Heart right ventricle (tissue), 16 donors: ENCODE measurements at places on chromosomes 1 and 21. TPM values are rescaled to one million over a fixed set of nuclear protein-coding genes. Genes with fewer than 3 reads are reported as not detected.

DNA sequence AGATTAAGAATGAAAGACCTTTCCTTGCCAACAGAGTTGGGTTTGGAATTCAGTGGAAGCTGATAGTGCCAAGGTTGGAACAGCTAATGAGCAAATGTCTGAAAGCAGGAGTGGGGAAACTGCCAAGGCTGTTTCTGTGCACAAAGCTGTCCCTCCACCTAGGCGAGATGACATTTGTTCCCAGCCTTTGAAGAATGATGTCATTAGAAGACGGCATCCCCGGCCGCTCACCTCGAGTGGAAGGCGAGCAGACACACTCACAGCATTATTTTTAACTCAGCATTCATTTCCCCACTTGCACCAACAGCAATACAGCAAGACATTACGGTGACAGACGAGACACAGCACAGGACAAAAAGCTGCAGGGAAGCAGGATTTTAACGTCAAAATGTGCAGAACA, 463.9 kb downstream of the PCP4 start:
- H3K36me3 ChIP-seq: no peaks in the 10 kb centered on the region
- no peaks in the 10 kb centered on the region for H3K27me3 ChIP-seq
- no peaks in the 10 kb centered on the region for H3K4me1 ChIP-seq
- H3K4me3 ChIP-seq: no peak overlapping the region
- H3K27ac ChIP-seq: no peak overlapping the region

The AQP10 gene
- 0.36 TPM for total RNA-seq

DNA sequence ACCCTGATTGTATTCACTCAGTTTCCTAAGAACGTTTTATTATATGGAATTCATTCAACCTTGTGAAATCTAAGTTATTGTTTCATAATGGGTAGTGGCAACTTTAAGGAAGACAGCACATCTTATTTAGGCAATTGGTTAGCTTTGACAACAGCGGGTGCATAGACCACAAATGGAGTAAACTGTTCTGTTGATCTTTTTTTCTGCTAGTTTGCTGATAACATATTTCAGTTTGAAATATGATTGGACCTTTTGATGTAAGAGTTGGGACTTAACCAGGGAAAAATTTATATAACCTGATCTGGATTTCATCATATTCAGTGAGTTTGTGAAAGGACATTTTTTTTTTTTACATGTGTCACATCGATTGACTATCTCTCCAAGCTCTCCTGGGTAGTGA, 151.7 kb downstream of the HLX start:
- H3K27ac ChIP-seq: no peak overlapping the region
- H3K4me3 ChIP-seq: no peak overlapping the region
- H3K27me3 ChIP-seq: no peaks in the 10 kb centered on the region
- H3K36me3 ChIP-seq: no peaks in the 10 kb centered on the region
- peaks cover 5% of the 10 kb centered on the region for H3K4me1 ChIP-seq
- no peak for DNase-seq

- H3K4me3 ChIP-seq: peak overlapping the region; percentile 90
- no peaks in the 10 kb centered on the region for H3K4me1 ChIP-seq
- H3K36me3 ChIP-seq: no peaks in the 10 kb centered on the region
- DNase-seq: no peak
- no peaks in the 10 kb centered on the region for H3K27me3 ChIP-seq
- H3K27ac ChIP-seq: peak overlapping the region; percentile 97
Measured at GRCh38 chr1:50978852-50979781, 9.1 kb downstream of the CDKN2C start.

The S100A14 gene
- 5.0 TPM for total RNA-seq

GRCh38 chr1:39110882-39111281, 84.7 kb downstream of the NDUFS5 start:
- DNase-seq: no peak
- H3K36me3 ChIP-seq: no peaks in the 10 kb centered on the region
- no peak overlapping the region for H3K4me3 ChIP-seq
- peaks cover 78% of the 10 kb centered on the region for H3K4me1 ChIP-seq

DNA sequence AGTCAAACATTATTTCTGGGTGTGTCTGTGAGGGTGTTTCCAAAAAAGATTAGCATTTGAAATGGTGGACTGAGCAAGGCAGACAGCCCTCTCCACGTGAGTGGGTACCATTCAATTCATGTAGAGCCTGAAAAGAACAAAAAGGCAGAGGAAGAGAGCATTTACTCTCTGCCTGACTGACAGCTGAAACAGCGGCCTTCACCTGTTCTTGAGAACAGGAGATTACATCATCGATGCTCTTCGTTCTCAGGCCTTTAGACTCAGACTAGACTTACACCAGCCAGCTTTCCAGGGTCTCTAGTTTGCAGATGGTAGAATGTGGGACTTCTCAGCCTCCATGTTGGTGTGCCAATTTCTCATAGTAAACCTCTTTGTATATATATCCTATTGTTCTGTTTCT, 302.3 kb downstream of the BACH1 start:
- no peak overlapping the region for H3K27ac ChIP-seq
- no peaks in the 10 kb centered on the region for H3K36me3 ChIP-seq

DNA sequence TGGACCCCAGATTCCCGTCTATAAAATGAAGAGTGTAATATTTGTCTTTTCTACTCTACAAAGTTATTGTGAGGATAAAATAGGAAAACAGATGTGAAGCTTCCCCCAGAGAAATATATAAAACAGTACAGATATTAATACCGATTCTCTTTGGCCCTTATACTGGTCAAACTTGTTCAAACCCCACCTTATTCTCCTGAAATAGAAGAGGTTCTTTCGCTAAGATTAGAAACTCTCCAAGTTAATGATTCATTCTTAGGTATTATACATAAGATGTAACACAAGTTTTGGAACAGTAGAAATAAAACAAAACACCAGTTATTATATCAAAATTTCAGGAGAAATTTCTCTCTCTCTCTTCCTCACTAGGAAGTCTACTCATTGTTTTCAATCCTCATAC, 852.4 kb upstream of the ADAMTS5 start:
- H3K27me3 ChIP-seq: no peaks in the 10 kb centered on the region
- H3K27ac ChIP-seq: peak overlapping the region; percentile 45
- no peaks in the 10 kb centered on the region for H3K36me3 ChIP-seq
- DNase-seq: no peak

GRCh38 chr21:36589352-36589971, 109.5 kb upstream of the SIM2 start:
- H3K4me3 ChIP-seq: no peak overlapping the region
- no peaks in the 10 kb centered on the region for H3K4me1 ChIP-seq
- H3K27me3 ChIP-seq: peaks cover 18% of the 10 kb centered on the region
- DNase-seq: peak; percentile 14
- no peak overlapping the region for H3K27ac ChIP-seq
- H3K36me3 ChIP-seq: no peaks in the 10 kb centered on the region

The HAO2 gene
- not detected for total RNA-seq

- peak overlapping the region; percentile 82 for H3K27ac ChIP-seq
- H3K4me3 ChIP-seq: peak overlapping the region; percentile 70
- no peaks in the 10 kb centered on the region for H3K27me3 ChIP-seq
- H3K36me3 ChIP-seq: peaks cover 39% of the 10 kb centered on the region
- H3K4me1 ChIP-seq: peaks cover 13% of the 10 kb centered on the region
Measured at GRCh38 chr1:34794001-34794789, 1.4 kb downstream of the GJA4 start.

DNA sequence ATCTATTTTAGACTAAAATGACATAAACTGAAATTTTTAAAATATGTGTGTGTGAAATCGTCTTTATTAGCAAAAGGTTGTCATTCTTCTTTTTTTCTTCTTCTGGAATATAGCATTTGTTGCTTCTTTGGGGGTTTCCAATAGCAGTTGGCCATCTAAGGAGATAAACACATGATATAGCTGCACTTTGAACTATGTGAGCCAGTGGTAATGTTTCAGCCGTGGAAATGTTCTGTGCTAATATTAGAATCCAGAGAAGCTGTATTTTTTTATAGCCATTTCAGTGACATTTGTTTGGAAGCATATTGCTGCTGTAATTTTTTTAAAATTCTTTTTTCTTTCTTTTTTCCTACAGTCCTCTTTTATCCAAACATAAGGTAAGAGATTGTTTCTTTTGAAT, 75.1 kb downstream of the CNST start:
- H3K36me3 ChIP-seq: peaks cover 66% of the 10 kb centered on the region
- no peak overlapping the region for H3K4me3 ChIP-seq
- DNase-seq: no peak

DNA sequence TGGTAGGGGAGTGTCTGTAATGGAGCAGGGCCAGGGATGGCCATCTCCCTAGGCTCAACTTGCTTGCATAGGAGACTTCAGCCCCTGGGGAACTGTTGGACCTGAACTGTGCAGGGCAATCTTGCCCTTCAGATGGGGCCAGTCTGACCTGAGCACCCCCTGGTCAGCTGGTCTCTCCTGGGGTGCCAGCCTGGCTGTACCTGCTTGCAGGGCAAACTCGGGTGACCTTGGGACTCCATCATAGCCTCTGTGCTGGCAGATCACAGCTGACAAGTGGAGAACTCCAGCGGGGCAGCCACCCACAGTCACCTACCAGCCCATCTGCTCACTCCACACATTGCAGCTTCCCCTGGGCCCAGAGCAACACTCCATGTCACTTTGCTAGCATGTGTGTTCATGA, 8.1 kb downstream of the SPRR2A start:
- no peak overlapping the region for H3K27ac ChIP-seq
- no peak for DNase-seq
- no peaks in the 10 kb centered on the region for H3K4me1 ChIP-seq
- H3K4me3 ChIP-seq: no peak overlapping the region
- H3K27me3 ChIP-seq: no peaks in the 10 kb centered on the region
- H3K36me3 ChIP-seq: no peaks in the 10 kb centered on the region

DNA sequence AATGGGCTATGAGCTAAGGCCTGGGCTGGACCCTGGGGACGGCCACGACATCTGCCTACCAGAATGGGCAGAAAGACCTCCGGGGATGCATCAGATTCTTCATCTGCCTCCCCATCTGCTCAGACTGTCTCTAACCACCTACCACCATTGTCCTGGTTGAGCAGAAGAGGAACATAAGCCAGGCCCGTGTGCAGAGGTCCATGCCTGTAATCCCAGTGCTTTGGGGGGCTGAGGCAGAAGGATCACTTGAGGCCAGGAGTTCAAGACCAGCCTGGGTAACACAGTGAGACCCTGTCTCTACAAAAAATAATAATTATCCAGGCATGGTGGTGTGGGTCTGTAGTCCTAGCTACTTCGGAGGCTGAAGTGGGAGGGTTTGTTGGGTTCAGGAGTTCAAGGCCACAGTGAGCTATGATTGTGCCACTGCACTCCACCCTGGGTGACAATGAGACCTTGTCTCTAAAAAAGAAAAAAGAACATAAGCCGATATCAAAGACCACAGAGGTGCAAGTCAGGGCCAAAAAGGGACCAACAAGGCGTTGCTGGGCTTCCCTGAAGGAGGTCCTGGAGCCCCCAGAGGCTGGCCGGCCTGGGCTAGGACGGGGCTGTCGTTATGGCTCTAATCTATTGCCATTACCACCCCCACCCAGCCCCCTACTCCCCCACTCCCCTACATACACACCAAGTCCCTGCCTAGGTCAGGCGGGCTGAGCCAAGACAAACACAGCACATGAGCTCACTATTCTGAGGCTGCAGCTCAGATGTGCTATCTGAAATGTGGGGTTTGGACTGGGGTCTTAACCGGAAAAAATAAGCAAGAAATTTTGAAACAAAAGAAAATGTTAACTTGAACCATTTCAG, 239.2 kb upstream of the RAB4A start:
- no peaks in the 10 kb centered on the region for H3K27me3 ChIP-seq
- no peak overlapping the region for H3K4me3 ChIP-seq
- H3K36me3 ChIP-seq: no peaks in the 10 kb centered on the region
- no peak overlapping the region for H3K27ac ChIP-seq
- peaks cover 10% of the 10 kb centered on the region for H3K4me1 ChIP-seq

DNA sequence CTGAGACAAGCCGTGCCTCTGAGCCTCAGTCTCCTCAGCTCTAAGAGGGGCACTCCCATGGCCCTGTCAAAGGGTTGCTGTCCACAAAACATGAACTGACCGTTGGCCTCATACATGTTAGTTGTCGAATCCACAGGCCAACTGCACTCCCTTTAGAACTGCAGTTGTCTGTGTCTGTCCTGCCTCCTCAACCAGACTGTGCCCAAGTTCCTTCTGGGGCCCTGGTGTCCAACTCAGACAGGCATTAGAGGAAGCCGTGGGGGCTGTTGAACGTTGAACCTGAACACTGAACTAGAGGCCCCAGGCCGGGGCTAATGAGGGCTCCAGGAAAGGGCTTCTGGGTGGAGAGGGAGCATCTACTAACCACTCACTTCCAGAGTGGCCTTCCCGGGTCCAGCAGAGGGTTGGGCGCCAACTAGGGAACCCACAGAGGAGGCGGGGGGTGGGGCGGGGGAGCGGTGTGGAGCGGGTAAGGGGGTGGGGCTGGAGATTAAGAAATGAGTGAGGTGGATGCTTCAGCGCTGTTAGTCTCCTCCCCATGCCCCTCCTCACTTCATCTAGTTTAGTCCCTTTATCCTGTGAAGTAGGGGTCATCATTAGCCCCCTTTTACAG, at the start of gene RAB42:
RAB42 (plus strand) TSS at position 558 of the 613 bp plus-strand sequence. CDS start 247 bp downstream, outside the sequence.
- H3K36me3 ChIP-seq: no peaks in the 10 kb centered on the region
- peak; percentile 35 for DNase-seq
- no peaks in the 10 kb centered on the region for H3K27me3 ChIP-seq

DNA sequence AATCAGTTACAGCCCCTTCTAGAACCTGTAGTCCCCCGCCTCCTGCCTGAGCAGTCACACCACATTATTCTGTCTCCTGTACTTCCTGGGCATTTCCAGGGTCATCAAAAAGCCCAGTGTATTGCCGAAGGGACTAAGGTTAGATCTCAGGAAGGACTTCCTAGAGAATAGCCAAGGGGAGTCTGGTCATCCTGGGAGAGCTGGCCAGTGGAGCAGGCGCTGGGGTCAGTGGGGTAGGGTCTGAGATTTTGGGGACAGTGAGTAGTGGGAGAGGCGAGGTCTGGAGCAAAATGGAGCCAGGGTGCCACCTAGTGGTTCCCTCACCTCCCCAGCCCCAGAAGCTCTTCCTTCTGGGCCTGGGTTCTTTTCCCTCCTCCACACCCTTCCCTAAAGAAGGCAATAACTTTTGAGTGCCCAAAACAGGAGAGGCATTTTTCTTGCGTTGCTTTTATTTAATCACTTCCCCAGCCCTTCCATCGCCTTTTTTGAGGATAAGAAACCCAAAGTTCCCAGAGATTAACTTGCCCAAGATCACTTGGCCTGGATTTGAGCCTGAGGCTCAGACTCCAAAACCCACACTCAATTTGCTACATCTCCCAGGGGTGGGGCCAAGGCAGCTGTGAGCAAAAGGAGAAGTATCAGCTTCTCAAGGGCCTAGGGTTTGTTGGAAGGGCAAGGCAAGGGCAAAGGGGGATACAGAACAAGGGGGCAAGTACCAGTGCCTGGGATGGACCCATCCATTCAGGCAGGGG, 7.3 kb upstream of the PMVK start:
- H3K27me3 ChIP-seq: no peaks in the 10 kb centered on the region
- no peak overlapping the region for H3K4me3 ChIP-seq
- DNase-seq: peak; percentile 34

The ZYG11A gene
- 0.07 TPM for total RNA-seq

GRCh38 chr21:17590430-17590829, 22.3 kb downstream of the BTG3 start:
- H3K36me3 ChIP-seq: no peaks in the 10 kb centered on the region
- H3K27ac ChIP-seq: no peak overlapping the region
- H3K27me3 ChIP-seq: no peaks in the 10 kb centered on the region
- DNase-seq: no peak
- no peak overlapping the region for H3K4me3 ChIP-seq
- H3K4me1 ChIP-seq: no peaks in the 10 kb centered on the region
